Femur (tissue), 1 donor: ENCODE measurements at places on chromosomes 6 and 20.

DNA sequence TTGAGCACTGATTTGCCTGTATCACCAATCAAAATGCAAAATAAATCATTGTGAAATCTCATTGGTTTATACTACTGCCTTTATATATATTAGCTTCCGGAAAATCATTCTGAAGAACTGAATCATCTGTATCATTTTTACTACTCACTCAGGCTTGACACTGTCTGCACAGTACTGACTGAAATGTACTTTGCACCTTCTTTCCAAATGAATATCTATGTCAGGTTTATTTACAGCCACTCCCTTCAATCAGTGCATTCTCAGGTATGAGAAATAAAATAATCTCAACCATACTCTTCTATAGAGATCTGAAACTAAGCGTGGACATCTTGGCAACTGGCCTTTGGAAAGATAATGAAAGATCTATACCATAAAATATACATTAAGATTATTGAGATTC lies 2.7 kb downstream of the KHDRBS2 start:
- DNase-seq: no peak

DNA sequence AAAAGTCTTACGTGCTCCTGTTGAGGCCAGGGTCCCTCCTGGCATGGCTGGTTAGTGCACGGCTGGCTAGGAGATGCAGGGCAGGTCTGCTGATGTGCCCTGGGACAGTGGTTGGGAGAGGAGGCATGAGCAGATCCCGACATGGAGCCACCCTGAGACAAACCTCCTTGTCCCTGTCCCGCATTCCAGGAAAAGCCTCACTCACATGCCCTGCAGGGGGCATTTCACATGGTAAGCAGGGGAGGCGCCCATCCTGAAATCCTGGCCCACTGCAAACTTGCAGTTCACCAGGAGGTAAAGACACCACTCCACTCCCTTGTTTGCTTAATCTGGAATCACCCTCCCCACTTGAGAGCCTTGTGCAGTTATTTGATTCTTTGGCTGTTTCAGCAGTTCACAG lies 116.7 kb upstream of the SLC24A3 start:
- no peak for DNase-seq

DNA sequence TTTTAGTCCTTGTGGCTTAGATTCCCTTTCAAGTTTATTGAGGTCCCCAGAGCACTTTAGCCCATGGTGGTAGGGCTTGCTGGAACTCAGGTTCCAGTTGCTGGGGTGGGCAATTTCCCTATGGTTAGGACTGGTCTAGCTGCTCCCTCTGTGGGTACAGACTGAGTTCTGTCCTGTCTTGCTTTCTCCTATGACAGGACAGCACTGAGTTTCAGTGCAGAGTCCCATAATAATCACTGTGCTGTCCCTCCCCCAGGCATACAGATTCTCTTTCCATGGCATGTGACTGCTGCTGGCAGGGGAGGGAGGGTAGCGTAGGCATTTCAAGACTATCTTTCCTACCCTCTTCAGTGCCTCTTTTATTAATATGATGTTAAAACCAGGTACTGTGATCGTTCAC lies 17.1 kb upstream of the ERVFRD-1 start:
- DNase-seq: no peak

DNA sequence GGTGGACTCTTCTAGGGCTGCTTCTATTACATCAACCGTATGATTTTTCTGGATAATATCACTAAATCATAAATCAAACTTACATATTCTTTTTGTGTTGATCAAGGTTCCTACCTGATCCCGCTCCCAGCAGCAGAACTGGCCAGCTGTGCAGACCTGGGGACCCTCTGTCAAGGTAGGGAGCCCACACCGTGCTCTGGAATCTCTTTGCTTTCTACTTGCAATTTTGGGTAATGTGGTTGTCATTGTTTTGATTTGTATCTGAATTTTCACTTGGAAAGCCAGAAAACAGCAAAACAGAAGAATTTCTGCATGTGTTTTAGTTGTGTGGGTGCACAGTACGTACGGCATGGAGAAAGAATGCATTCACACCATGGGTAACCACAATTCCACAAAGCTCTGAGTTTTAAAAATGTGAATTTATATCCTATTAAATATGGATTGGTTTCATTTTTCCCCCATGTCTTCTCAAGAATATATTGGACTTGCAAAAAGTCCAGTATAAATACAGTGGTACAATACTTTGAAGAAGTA lies 80.1 kb downstream of the ADGRG6 start:
- DNase-seq: no peak

GRCh38 chr20:7692478-7692877 lies 247.8 kb downstream of the HAO1 start:
- no peak for DNase-seq
